ENCODE measurements at places on chromosomes 16 and 17.
A peak's percentile ranks its signal among the peaks of the same experiment; 100 is the strongest.

- DNase-seq, result no peak
Measured at GRCh38 chr16:84371553-84371865, 3.2 kb downstream of the ATP2C2 start.

DNA sequence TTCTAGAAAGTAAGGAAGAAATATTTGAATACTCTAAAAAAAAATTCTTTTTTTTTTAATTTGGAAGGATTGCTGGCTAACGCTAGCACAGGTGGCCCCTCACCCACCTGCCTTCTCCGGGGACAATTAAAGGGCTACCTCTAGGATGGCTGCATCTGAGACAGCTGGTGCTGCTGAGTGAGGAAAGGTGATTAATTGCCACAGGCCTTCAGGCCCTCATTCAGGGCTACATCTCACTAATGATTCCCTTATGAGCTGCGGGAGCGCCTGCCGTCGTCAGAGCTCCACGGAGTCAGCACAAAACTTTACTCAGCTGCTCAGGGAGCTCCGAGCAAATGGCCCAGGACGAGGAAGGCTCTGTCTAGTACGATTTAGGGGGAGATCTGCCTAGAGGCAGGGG lies 27.0 kb upstream of the AKTIP start:
- DNase-seq, result no peak

GRCh38 chr16:89031715-89032659 lies 55.0 kb upstream of the CBFA2T3 start:
- DNase-seq, result no peak

- no peak for DNase-seq
Measured at GRCh38 chr17:11882716-11883115, 114.6 kb downstream of the ZNF18 start.

- no peak for DNase-seq
Measured at GRCh38 chr17:69375229-69375628, 39.3 kb upstream of the MAP2K6 start.

DNA sequence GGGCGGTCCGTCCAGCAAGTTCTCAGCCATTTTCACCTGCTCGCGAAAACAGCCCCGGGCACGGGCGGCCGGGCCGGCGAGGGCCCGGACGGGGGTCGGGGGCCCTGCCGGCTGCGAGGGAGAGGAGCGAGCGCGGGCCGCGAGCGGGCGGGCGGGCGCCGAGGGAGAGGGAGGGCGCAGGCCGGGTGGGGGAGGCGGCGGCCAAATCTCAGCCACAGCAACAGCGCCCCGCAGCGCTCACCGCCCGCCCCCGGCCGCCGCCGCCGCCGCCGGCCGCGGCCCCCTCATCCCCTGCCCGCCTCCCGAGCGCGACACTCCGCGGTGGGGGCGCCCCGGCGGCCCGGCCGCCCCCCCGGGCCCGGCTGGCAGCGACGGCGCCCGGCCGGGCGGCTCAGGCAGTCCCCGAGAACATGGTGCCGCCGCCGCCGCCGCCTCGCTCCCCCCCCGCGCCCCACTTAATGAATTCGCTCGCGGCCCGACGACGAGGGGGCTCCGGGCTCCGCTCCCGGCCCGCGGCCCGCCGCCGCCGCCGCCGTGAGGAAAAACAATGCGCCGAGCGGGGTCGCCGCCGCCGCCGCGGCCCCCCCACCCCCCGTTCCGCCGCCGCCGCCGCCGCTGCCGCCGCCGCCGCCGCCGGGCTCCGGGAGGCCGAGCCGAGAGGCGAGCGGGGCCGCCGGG lies 487 bp downstream of the CREBBP start:
- DNase-seq, result peak; percentile 52

- DNase-seq, result peak; percentile 30
Measured at GRCh38 chr16:85206472-85207356, 94.4 kb upstream of the CIBAR2 start.

GRCh38 chr16:67726106-67727034 lies 7.3 kb upstream of the GFOD2 start:
- no peak for DNase-seq

GRCh38 chr17:50593321-50593720 lies 32.8 kb downstream of the CACNA1G start:
- DNase-seq, result peak; percentile 43

GRCh38 chr17:57584050-57584551 lies 161.0 kb downstream of the CCDC182 start:
- DNase-seq, result no peak

GRCh38 chr17:41976142-41976768 lies 9.7 kb downstream of the CNP start:
- no peak for DNase-seq

GRCh38 chr16:53933407-53933806 lies 229.5 kb downstream of the FTO start:
- no peak for DNase-seq

DNA sequence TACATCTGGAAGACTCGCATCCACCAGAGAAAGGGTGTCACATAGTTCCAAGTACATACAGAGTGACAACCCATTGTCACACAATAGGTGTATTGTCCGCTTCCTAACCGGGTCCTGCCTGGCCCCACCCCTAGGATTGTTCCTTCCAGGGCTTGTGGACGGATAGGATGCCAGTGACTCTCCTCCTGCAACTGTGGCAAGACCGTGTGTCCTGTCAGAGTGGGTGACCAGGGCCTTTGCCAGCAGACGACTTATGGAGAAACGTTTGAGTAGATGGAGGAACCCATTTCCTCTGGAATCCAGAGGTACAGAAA lies 258.4 kb downstream of the CPPED1 start:
- no peak for DNase-seq

DNA sequence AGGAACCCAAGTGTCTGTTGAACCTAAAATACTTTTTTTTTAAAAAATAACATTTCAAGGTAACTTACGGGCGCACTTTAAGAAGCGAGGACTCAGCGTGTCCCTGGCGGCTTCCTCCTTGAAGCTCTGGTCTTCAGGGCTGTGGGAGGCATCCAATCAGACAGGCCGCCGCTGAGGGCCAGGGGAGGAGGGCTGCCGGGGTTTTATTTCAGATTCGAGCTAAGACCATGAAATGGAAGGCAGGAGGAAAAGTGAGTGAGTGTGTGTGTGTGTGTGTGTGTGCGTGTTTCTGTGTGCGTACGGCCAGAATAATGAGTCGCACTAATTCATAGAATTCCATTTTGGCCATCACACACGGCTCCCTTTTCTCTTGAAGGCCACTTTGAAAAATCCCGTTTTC lies 41.1 kb downstream of the C16orf78 start:
- DNase-seq, result no peak

DNA sequence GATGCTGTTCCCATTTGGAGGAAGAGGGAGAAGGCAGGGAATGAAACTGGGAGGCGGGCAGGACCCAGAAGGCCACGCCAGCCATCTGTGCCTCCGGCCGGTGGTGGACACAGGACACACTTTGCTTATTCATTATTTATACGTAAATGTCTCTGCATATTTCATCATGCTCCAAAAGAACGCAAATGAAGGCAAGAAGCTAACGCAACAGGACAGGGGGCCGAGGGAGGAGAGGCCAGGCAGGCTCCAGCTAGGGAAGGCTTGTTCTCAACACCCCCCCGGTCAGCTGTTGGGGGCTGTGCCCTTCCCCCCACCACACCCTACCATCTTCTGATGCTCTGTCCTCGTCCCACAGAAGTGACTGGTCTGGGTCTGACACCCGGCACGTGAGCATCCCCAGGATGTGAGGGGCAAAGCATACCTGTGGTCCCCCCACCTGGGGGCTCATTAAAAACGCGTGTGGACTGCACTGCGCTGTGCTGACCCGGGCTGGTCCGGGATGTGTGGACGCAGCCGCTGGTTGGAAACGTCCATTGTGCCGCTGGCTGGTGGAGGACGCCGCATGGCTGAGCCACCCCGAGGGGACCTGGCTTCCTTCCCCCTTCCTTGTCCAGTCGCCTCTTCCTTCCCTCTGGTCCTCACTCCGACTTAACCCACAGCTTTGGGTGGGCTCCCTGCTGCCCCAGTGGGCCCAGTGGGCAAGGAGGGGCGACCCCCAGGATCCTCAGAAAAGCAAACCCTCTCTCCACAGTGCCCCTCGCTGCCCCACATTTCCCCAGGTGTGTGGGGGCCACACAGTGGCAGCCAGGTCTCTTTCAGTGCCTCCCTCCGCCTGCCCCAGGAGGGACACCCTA lies 46.4 kb upstream of the ENPP7 start:
- no peak for DNase-seq
